Stimulated activated CD4-positive, alpha-beta T cell treated with anti-CD3 and anti-CD28 coated beads, Interleukin-1b, Interleukin-23, amount 100 ng/mL, for 1 hour (primary cell): ENCODE measurements at places on chromosomes 13 and 19.
A peak's percentile ranks its signal among the peaks of the same experiment; 100 is the strongest.

GRCh38 chr19:51010066-51010795 is 8.8 kb upstream of the KLK8 start:
- no peak for DNase-seq

DNA sequence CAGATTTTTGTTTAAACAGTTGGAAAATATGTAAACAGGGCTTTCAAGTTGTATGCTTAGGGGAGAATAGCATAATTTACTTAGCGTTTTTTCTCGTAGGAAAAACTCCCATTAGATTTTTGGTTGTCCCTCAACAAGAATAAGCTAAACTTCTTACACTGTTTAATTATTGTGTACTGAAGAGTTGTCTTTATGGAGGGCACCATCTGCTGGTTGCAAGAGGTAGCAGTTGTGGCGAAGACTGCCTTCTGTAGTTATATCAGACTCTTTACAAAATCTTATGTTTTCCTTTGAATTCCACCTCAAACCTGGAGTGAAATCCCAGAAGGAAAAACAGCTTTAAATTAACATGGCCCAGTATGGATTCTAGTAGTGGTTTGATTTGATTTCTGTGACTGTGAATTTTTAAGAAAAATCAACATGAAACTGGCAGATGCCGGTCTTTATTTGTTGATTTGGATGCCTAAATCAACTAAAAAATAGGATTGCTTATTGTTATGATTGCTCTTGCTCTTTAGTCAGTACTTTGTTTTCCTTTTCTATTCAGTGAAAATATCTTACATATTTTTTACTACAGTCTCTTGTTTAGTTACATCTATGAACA is 53.4 kb downstream of the PDS5B start:
- no peak for DNase-seq

GRCh38 chr13:92994056-92994455 is 232.6 kb upstream of the GPC6 start:
- DNase-seq: no peak

DNA sequence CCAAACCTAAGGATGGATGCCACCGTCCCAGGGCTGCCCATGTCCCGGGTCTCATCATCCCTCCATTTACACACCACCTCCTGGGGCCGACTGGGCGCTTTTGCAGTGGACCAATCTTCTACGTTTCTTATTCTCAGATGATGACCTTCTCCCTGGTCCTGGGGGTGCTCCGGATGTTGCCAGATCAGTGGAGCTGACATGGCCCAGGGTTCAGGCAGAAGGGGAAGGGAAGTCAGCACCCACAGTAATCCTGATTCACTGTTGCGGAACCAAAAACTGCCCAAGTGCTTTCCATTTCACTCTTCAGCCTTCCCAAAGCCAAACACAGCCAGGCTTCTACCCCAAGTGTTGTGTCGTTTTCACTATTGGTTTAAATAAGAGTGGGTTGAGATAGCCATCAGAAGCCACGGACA is 29.8 kb downstream of the RAB20 start:
- no peak for DNase-seq

GRCh38 chr13:98547455-98547854 is 29.5 kb downstream of the STK24 start:
- no peak for DNase-seq

DNA sequence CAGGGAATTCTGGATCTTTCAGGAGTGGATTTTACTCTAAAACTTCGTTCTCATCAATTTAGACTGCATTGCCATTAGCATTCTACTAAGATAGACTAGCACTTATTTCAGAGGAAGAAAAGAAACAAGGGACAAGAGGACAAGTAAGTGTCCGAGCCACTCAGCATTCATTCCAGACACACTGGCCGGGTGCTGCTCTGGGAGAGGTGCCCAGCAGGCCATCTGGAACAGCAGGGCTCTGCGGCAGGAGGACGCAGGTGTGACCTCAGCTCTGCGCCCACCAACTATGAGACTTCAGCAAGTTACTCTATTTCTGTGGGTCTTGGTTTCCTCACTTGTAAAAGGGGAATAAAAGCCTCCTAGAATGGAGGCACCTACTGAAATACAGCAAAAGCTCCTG is 4.2 kb downstream of the EPS15L1 start:
- no peak for DNase-seq

GRCh38 chr13:80814541-80814940 is 473.6 kb upstream of the SPRY2 start:
- no peak for DNase-seq

DNA sequence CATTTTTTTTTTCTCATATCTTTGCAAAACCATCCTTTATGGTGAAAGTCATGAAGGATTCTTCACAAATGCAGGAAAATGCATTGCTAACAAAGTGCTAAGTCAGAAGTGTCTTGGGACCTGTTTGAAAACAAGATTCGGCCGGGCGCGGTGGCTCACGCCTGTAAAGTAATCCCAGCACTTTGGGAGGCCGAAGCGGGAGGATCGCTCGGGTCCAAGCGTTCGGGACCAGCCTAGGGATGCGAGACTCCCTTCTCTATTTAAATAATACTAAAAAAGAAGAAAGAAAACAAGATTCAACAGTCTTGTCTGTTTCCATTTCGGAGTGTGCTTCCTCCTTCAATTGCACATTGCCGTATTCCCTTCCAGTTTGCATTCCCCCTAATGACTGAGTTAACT is 819 bp downstream of the EID2B start:
- DNase-seq: no peak

GRCh38 chr13:24053519-24054251 is 106.8 kb upstream of the SPATA13 start:
- peak; percentile 23 for DNase-seq

DNA sequence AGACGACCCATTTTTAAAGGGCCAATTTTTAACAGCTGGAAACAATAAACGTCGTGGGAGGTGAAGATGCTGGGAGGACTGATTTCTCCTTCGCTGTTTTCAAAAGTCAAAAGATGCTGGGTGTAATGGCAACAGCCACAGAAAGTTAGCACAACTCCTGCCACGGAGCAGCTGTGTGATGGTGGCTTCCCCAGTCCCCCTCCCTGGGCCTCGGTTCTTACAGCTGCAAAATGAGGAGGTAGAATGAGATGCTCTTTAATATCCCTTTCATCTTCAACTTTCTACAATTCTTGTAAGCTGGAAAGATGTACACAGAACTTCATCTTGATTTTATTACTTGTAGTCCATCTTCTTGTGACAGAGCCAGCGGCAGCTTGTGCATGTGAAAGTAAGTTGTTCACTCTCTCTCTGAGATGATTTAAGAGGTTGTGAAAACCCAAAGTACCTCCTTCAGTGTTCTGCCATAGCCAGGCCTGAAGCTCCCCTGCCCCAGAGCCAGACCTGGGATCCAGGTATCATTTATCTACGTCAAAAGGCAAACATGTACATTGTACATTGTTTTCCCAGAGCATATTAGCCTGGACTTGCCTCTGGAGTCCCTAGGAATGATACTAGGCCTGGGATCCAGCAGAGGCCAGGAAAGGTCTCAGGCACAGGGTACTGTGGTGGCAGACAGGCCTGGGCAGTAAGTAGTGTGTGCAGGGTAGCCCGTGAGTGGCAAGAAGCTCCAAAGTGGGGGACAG is 3.4 kb upstream of the UBE2L5 start:
- DNase-seq: no peak

DNA sequence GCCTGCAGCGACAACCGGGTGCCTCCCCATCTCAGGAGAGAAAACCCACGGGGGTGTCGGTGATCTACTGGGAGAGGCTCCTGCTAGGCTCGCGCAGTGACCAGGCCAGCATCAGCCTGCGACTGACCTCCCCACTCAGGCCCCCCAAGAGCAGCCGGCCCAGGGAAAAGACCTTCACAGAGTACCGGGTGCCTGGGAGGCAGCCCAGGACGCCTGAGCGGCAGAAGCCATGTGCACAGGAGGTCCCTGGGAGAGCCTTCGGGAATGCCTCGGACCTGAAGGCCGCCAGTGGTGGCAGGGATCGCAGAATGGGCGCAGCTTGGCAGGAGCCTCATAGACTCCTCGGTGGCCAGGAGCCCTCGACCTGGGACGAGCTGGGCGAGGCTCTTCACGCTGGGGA is 3.9 kb downstream of the ZNF324B start:
- no peak for DNase-seq

GRCh38 chr13:28199089-28199488 is 60.7 kb downstream of the PAN3 start:
- DNase-seq: no peak

DNA sequence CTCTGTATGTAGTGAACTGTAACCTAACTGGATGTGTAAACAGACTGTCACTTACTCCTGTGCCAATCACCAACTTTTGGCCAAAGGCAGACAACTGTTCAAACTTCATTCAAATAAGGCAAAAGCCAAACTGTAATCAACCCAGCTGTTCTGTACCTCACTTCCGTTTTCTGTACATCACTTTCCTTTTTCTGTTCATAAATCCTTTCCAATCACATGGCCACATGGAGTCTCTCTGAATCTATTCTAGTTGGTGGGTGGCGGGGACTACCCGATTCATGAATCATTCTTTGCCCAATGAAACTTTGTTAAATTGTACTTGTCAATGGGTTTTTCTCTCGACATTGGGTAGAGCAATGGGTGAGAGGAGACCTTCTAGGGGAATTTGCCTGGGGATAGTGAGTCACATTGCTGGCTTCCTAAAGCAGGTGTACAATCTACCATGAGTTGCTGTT is 178.3 kb upstream of the RFC3 start:
- DNase-seq: no peak
